ENCODE measurements at places on chromosomes 3 and 15.

DNA sequence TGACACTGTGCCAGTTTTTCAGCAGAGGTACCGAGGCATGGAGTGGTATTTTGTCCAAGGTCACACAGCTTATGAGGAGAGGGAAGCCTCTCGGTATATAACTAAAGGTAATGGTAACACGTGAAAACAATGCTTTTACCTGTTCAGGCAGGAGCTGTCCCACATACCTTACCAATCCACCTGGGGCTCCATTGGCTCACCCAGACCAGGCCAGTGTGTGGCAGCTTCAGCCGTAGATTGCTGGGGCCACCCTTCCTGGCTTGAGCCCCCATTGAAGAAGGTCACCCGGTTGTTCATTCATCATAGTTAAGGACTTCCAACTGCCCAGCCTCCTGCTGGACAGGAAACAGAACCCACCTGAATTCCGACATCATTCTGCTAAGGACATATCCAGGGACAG, 9.2 kb upstream of the RPP14 start:
- DNase-seq: no peak

DNA sequence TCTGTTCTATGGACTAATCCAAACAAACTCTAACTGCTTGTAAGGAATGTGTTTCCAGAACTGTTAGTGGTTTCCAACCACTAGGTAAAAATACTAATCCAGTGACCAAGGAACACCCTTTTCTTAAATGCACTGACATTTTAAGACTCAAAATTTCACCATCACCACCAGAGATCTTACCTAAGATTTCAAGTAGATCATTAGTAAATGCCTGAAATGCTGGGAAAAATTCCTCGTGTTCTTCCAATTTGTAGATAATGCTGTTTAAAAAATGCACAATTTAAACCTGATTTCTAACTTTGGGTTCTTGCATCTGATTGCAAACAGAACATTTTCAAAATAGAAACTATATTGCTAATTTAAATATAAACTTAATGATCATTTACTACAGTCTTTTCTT, 63.4 kb downstream of the ESYT3 start:
- no peak for DNase-seq

DNA sequence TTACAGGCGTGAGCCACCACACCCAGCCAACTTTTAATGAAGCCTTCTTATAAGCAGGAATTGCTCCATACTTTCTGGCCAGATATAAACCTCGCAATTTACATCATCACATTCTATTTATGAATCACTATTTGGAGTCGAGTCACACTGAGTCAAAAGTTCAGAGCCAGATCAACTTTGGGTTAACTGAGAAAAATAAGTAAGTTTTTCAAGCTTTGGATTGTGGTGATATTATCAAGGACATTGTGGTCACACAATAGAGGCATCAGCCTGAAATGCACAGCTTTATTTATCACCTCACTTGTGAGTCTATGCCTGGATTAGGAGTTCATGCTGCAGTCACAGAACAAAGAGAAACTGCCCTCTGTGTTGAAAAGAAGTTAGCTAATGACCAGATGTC, 1163.5 kb downstream of the ROBO1 start:
- DNase-seq: no peak

GRCh38 chr3:126956866-126957650, 25.9 kb upstream of the PLXNA1 start:
- no peak for DNase-seq

- peak; percentile 91 for DNase-seq
Measured at GRCh38 chr3:122564155-122564912, at the start of the genes DTX3L and PARP9. Gene DTX3L, plus strand, starts transcription at chr3:122564338. Its CDS starts 89 bp downstream, at chr3:122564427. Gene PARP9, minus strand, starts transcription at chr3:122564300. Its CDS starts 4,680 bp downstream, at chr3:122559620.

DNA sequence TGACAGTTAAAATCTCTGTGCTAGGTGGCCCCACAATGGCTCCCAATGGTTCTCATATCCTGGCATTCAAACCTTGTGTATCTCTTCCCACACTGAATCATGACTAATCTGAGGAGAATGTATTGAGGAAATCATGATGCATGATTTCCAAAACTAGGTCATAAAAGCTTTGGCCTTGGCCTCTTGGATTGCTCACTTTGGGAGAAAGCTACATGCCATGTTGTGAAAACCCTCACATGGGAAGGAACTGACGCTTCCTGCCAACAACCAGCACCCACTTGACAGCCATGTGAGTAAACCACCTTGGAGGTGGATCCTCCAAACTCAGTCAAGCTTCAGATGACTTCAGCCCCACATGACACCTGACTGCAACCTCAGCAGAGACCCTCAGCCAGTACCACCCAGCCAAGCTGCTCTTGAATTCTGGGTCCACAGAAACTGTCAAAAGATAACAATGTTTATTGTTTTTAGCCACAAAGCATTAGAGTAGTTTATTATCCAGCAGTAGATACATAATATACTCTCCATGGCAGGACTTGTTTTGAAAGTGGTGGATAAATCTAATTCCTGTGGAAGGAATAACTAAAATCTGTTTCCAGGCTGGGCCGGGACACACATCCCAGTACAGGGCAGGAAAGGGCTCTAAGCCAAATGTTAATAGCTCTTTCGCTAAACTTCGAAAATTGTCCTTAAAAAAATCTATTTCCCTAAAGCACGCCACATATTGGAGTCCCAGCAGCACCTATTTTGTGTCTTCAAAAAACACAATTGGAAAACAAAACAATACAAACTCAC, 1.0 kb upstream of the ZNF620 start:
- peak; percentile 15 for DNase-seq

DNA sequence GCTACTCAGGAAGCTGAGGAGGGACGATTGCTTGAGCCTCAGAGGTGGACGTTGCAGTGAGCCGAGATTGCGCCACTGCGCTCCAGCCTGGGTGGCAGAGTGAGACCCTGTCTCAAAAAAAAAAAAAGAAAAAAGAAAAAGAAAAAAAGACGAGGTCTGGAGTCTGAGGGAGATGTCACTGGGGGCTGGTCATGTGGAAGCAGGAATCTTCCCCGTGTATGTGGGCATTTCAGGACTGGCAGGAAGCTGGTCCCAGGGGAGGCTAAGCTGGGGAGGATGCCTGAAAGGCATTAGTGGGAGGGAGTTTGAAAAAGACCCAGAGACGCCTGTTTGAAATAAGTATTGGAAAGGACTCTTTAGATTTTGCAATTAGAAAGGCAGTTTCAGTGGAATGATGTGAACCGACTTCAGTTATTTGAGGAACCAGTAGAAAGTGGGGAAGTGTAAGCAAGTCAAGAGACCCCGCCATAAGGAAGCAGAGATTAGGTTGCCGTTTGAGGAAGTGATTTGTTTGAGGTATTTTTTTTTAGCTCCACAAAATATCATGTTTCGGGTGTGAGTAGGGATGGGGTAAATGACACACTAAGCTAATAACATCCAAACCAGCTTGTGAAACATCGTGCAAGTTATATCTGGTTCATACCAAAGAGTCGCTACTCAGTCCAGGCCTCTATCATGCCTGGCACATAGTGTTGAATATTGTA, 55.5 kb downstream of the ST6GAL1 start:
- peak; percentile 61 for DNase-seq

DNA sequence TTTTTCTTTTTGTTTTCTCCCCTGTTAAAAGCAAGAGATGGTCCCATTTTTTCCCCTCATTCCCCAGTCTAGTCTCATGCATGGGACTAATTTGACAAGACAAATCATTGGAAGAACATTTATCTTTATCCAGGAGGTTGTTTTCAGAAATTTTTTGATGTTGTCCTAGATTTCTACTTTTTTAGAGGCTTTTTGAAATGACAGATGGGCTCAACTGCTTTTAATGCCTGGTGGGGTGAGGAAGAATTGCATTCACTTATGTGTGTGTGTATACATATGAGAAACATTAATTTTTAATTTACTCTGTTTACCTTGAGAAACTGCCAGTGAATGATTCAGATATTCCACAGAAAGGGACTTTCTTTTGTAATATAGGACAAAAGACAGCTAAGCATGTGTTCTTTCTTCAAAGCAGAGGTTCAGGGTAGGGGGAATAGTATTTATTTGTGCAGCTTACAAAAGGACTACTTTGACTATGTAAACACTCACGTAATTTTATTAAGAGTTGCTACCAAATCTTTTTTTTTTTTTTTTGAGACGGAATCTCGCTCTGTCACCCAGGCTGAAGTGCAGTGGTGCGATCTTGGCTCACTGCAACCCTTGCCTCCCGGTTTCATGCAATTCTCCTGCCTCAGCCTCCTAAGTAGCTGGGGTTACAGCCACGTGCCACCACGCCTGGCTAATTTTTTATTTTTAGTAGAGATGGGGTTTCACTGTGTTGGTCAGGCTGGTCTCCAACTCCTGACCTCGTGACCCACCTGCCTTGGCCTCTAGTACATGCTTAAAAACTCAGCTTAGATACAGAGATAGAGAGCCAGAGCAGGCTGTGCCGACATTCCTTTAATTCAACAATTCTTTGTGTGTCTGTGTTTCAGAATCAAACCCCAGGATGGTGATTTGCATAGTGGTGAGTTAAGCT, 130.1 kb upstream of the RARB start:
- no peak for DNase-seq

- DNase-seq: peak; percentile 85
Measured at GRCh38 chr3:128170866-128171516, 17.7 kb downstream of the EEFSEC start.

- no peak for DNase-seq
Measured at GRCh38 chr3:143090976-143091837, 28.4 kb upstream of the CHST2 start.

GRCh38 chr3:58272891-58273290, 33.2 kb upstream of the RPP14 start:
- DNase-seq: no peak

DNA sequence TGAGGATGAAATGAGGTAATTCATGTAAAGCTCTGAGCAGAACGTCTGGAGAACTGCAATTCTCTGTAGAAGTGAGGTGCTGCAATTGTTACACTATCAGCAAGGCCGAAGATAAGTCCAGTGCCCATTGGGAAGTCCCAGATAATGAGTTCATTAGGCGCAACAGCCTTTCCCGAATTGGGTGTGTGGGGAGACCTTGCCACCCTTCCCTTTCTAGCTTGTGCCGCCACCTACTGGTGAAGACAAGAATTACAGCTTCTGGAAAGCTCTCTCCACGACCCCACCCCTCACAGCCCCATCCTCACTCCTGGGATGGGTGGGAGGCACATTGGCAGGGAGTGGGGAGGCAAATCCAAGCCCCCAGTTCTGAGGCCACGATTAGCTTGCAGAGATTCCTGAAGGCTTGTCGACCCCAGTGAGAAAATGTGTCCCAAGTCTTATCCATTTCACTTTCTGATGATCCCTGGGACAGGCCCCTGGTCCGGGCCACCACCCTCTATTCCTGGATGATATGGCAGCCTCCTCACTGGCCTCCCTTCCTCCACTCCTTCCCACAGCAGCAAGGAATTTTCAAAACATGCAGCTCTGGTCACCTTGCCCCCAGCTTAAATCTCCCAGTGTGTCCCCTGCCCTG, 36.4 kb downstream of the FAM3D start:
- DNase-seq: peak; percentile 71

DNA sequence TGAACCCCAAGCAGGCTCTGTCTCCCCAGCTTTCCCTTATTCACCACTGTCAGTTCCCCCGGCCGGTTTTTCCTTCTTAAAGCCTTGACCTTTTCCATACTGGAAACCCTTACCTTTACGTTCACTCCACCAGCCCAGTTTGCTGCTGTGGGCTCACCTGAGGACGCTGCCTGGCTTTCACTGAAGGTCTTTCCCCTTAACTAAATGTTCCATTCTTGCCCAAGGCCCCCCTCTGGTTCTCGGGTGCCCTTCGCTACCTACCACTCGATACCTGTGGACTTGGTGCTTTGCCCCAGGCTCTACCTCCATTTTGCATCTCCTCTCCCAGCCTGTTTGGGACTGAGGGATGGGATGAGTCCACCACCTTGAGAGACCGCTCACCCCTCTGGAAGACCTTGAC, 851 bp downstream of the AP2M1 start:
- DNase-seq: peak; percentile 17

DNA sequence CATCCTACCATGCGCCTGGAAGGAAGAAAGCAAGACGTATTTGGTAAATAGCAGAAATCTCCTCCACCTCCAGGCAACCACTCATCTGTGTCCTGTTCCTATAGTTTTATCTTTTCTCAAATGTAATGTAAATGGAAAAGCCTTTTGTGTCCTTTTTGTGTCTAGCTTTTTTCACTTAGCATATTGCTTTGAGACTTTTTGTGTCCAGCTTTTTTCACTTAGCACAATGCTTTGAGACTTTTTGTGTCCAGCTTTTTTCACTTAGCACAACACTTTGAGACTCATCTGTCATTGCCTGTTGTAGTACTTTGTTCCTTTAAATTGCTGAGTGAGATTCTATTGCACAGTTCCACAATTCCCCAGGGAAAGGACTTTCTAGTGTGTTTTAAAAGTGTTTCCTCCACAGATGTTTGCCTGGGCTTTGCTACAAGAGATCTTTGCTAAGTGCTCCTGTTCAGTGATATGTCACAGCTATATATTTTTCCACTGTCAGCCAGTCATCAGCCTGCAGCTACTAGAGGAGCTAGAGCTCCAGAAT, 27.9 kb upstream of the MUC13 start:
- DNase-seq: no peak

- DNase-seq: no peak
Measured at GRCh38 chr15:65991721-65992483, 122.6 kb downstream of the RAB11A start.

GRCh38 chr3:133329626-133330025, 70.2 kb upstream of the BFSP2 start:
- no peak for DNase-seq

GRCh38 chr3:71490692-71491091, 92.8 kb downstream of the FOXP1 start:
- no peak for DNase-seq

- no peak for DNase-seq
Measured at GRCh38 chr3:177295116-177295515, 97.8 kb upstream of the TBL1XR1 start.

- DNase-seq: no peak
Measured at GRCh38 chr15:59819092-59819491, 130.0 kb upstream of the BNIP2 start.

DNA sequence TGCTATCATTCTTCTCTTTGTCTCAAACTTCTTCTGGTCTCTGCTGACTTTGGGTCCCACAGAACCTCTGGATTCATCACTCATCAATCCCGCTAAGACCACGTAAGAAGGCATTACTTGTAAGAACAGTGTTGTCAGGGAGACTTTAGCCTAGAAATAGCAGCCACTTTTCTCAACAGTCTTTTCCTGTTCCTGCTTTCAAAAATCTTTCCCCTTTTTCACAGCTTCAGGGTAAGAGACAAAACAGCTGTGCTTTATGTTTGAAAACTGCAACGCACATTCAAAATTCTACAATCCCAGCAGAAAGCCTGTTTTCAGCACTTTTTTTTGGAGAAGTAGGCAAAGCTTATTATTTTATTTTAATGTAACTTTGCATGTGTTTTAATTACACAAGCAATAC, 42.0 kb upstream of the FAM98B start:
- DNase-seq: no peak

GRCh38 chr15:27730868-27731267, 368.2 kb downstream of the OCA2 start:
- DNase-seq: no peak
